ENCODE measurements at places on chromosomes 7 and 10. TPM values are rescaled to one million over a fixed set of nuclear protein-coding genes. Genes with fewer than 3 reads are reported as not detected.

DNA sequence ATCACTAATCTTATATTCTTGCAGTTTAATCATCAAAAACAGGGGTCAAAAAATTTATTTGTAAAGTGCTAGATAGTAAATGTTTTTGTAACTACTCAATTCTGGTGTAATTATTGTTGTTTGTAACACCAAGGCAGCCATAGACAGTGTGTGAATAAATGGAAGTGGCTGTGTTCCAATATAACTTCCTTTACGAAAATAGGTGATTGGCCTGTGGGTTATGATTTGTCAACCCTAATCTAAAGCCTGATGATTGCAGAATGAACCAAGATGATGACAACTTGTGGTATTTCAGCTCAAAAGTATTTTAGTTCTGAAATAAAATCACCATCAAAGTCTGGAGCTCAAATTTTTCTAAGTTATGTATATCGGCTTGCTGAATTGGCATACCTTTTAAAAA lies 34.4 kb upstream of the ETV1 start:
- no peak overlapping the region for H3K27ac ChIP-seq
- DNase-seq, result no peak
- no peaks in the 10 kb centered on the region for H3K36me3 ChIP-seq
- no peak overlapping the region for H3K4me3 ChIP-seq
- no peaks in the 10 kb centered on the region for H3K27me3 ChIP-seq

GRCh38 chr7:35037526-35038341 lies 449 bp upstream of the DPY19L1 start:
- DNase-seq, result peak; percentile 97
- no peaks in the 10 kb centered on the region for H3K36me3 ChIP-seq
- peak overlapping the region; percentile 84 for H3K27ac ChIP-seq
- H3K4me1 ChIP-seq, result peaks cover 4% of the 10 kb centered on the region
- peaks cover 2% of the 10 kb centered on the region for H3K27me3 ChIP-seq

- no peak overlapping the region for H3K4me3 ChIP-seq
- H3K27me3 ChIP-seq, result no peaks in the 10 kb centered on the region
- DNase-seq, result no peak
- H3K27ac ChIP-seq, result no peak overlapping the region
- no peaks in the 10 kb centered on the region for H3K4me1 ChIP-seq
- no peaks in the 10 kb centered on the region for H3K36me3 ChIP-seq
These were observed 287.3 kb downstream of the SDK1 start for GRCh38 chr7:3588341-3588740.

GRCh38 chr7:128323040-128323439 lies 20.7 kb downstream of the RBM28 start:
- no peak overlapping the region for H3K27ac ChIP-seq
- no peaks in the 10 kb centered on the region for H3K27me3 ChIP-seq

DNA sequence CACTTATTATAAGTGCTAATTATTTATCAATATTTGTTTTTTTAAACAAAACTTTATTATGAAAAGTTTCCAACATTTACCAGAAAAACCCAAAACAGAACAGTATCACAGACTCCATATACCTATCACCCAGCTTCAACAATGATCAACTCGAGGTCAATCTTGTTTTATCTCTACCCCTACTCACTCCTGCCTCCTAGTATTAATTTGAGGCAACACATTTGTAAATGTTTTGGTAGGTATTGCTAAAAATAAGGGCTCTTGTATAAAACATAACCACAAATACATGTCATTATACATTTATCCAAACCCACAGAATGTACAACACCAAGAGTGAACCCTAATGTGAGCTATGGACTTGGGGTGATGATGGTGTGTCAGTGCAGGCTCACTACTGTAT lies 15.9 kb upstream of the CDH23 start:
- H3K27me3 ChIP-seq, result no peaks in the 10 kb centered on the region
- H3K36me3 ChIP-seq, result no peaks in the 10 kb centered on the region
- no peak overlapping the region for H3K27ac ChIP-seq
- peaks cover 23% of the 10 kb centered on the region for H3K4me1 ChIP-seq
- no peak overlapping the region for H3K4me3 ChIP-seq

GRCh38 chr7:131057015-131057793 lies 270.5 kb upstream of the MKLN1 start:
- H3K27ac ChIP-seq, result peak overlapping the region; percentile 86
- H3K4me1 ChIP-seq, result peaks cover 14% of the 10 kb centered on the region
- H3K27me3 ChIP-seq, result no peaks in the 10 kb centered on the region
- no peak overlapping the region for H3K4me3 ChIP-seq
- peaks cover 2% of the 10 kb centered on the region for H3K36me3 ChIP-seq
- peak; percentile 46 for DNase-seq

The IRF5 gene
- 17.3 TPM for polyA plus RNA-seq

The OR2A7 gene
- polyA plus RNA-seq, result 2.8 TPM

The ARHGAP22 gene
- 1.4 TPM for polyA plus RNA-seq

The ACTL6B gene
- polyA plus RNA-seq, result not detected

The CCL24 gene
- 28.3 TPM for polyA plus RNA-seq
